NCI-H748 treated with DMSO at 0.1 percent for 48 hours (cell line): ENCODE measurements at places on chromosomes 5 and 9.

- no peak for DNase-seq
Observed at GRCh38 chr9:106751681-106752080, 111.3 kb upstream of the ZNF462 start.

DNA sequence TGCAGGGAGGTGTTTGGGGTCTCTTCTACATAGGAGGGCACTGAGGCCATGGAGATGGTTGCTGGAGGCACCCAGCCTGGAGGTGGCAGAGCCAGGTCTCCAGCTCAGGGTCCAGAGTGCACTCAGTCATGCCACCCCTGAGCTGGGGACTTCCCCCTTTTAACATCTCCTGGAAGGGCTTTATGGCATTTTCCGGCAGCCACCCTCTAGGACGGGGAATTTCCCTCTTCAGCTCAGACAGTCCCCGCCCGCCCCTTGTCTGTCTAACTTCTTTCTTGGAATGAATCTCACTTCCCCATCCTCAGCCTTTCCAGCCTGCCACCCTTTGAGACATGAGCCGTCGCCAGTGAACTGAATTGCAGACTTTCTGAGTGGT lies 49.9 kb downstream of the COL15A1 start:
- DNase-seq = no peak

DNA sequence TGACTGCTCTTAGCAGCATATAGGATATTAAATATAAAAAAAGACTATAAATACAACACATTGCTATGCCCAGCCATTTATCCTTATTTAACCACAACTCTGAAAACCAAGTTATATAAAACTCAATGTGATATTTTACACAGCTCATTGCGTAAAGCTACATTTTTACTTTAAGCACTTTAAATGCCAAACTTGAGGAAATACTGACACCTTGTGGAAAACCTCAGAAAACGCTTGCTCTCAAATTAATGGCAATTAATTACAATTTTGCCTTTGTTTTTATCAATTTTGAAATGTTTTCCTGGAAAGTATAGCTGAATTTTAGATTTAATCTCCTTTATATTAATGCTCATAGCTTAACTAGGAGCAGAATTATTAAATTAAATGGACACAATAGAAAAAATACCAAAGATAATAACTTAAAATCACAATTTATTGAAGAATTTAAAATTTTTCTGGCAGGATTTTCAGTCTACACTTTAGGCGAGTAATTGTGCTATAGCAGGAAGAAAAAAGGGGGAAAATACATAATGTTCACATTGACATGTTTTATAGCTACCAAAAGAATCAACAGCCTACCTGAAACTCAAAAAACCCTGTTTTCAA lies 25.2 kb upstream of the PLAC8L1 start:
- no peak for DNase-seq

- DNase-seq = no peak
Observed at GRCh38 chr5:4330327-4330726, 734.7 kb downstream of the IRX1 start.
